Effector memory CD8-positive, alpha-beta T cell (primary cell): ENCODE measurements at places on chromosomes 16 and 17.

GRCh38 chr16:88086571-88087516 is 135.6 kb downstream of the BANP start:
- DNase-seq: no peak

DNA sequence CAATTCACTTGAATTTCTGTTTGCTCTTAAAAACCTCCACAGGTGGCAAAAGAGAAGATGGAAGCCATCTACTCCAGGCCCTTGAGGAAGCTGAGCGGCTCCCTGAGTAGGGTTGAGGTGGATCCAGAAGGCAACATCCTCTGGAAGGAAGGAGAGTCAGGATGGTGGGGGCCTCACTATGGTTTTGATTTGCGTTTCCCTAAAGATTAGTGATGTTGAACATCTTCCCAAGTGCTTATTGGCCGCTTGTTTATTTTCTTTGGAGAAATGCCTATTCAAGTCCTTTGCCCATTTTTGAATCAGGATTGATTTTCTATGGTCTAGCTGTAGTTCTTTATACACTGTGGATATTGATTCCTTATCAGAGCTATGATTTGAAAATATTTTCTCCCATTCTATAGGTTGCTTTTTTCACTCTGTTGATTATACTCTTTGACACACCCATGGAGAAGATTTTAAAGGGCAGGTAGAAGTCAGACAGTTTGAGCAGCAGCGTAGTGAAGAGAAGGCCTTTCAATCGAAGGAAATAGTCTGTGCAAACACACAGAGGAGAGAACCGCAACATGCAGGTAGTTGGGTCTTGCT is 58.6 kb downstream of the WSB1 start:
- no peak for DNase-seq

DNA sequence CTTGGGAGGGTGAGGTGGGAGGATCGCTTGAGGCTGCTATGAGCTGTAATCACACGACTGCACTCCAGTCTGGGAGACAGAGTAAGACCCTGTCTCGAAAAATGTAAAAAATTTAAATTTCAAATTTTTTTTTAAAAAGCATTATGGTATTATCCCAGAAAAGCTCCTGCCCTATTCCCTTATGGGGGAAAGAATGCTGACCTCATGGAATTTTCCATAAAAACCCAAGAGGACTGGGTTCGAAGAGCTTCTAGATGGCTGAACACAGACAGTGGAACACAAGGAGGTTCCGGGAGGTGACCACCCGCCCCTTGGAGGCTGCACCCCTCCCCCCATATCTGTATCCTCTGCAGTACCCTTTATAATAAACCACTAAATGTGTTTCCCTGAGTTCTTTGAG is 4.0 kb downstream of the EIF4A3 start:
- no peak for DNase-seq

- DNase-seq: no peak
These were observed 2.1 kb downstream of the CPD start for GRCh38 chr17:30380643-30381339.

DNA sequence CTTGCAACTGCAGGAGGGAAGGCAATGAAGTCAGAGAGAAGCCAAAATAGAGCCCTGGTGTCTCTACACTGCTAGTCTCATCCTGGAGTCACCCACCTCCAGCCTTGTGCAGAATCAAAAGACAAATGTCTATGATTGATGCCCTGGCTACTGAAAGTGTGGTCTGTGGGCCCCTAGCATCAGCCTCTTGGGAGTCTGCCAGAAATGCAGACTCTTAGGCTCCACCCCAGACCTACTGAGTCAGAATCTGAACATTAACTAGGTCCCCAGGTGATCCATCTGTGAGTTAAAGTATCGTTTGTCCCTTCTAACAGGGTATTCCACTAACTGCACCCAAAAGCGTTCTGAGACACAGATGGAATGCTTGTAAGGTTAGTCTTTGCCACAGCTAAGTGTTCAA is 21.2 kb downstream of the EARS2 start:
- no peak for DNase-seq

- no peak for DNase-seq
These were observed 30.4 kb upstream of the CALB2 start for GRCh38 chr16:71328151-71328550.

DNA sequence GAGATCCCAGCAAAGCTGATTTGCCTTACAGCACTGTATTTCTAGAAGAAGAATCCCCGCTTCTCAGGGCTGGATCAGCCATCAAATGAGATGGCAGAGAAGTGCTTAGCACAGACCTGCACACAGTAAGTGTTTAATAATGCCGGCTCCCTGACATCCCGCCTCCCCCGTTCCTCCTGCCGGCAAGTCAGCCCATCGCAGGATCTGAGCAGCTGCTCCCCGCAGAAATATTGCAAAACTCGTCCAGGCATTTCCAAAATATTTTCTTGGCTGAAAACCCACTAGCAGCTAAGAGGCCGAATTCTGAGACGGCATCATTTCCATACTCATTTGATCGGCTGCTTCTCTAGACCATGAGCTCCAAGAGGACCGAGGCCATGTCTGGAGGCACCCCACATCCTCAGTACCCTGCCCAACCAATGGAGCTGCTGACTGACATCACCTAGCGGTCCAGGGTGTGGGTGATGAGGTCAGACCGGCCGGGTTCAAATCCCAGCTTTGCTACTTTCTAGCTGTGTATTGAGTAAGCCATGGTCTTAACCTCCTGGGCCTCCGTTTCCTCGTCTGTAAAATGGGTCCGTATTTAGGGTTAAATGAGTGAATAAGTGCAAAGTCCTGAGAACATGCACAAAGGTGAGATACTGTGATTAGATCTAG is 251.5 kb downstream of the KATNIP start:
- no peak for DNase-seq

DNA sequence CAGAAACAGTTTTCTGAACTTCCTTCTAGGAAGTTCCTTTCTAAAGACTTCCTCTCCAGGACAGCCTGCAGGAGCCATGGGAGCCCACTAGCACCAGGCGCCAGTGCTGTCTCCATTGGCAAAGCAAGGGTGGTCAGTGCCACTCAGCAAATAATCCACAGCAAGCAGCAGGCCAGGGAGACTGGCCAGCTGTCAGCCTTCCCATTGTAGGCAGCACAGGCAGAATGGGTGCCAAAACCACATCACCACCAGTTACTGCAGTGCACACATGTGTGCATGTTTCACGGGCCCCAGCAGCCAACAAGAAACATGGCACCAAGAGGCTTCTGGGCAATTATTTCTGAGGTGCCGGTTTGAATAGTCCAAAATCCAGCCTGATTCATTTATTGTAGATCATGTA is 26.7 kb downstream of the DNASE1 start:
- DNase-seq: no peak

- no peak for DNase-seq
These were observed 3.4 kb upstream of the PDZD9 start for GRCh38 chr16:22004341-22004740.
